Activated CD8-positive, alpha-beta memory T cell treated with anti-CD3 and anti-CD28 coated beads, Interleukin-2, amount 10 ng/mL, durations not matched to agents 7 days and 5 days (primary cell): ENCODE measurements at places on chromosomes 1 and 21. TPM values are rescaled to one million over a fixed set of nuclear protein-coding genes. Genes with fewer than 3 reads are reported as not detected.

DNA sequence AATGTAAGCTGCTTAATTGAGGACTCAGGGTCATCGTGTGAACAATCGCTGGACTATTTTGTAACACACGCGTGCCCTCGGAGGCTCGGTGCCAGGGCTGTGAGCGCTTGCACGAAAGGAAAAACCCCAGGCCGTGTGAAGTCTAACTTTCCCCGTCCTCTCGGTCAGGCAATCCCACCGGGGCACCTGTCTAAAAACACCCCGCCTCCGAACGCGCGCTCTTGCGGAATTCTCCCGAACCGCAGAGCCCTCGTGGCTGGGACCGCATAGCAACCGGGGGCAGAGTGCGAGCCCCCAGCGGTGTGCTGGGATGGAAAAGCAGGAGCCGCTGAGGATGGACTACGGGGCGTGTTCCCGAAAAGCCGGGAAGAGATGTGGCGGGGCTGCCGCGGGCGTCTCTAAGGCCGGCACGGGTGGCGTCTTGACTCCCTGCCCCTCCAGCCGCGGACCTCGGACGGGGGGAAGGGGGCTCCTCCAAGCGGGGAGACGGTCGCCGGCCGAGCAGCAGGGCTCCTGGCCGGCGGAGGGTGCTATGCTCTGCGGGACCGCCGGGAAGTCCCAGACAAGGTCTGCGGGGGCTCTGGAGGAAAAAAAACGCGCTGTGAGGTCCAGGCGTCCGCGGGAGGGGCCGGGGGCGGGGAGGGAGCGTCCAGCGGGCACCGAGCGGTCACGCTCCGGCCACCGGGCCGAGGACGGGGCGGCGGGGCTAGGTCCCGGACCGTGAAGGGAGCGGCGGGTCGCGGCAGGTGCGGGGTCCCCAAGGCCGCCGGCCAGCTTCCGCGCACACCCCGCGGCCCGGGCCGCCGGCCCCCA is 936 bp downstream of the ZBTB21 start:
- peak; percentile 65 for DNase-seq
- peak overlapping the region; percentile 86 for H3K4me3 ChIP-seq
- H3K27ac ChIP-seq: peak overlapping the region; percentile 52
- peaks cover 14% of the 10 kb centered on the region for H3K4me1 ChIP-seq
- H3K27me3 ChIP-seq: peaks cover 23% of the 10 kb centered on the region

The KCNE1 gene
- total RNA-seq: 0.15 TPM

GRCh38 chr21:15309022-15309590 is 244.3 kb upstream of the NRIP1 start:
- no peak overlapping the region for H3K27ac ChIP-seq
- peaks cover 5% of the 10 kb centered on the region for H3K27me3 ChIP-seq
- no peaks in the 10 kb centered on the region for H3K4me1 ChIP-seq
- no peaks in the 10 kb centered on the region for H3K36me3 ChIP-seq
- DNase-seq: no peak
- H3K4me3 ChIP-seq: no peak overlapping the region

GRCh38 chr1:203096566-203096965 is 10.8 kb upstream of the MYOG start:
- no peak overlapping the region for H3K4me3 ChIP-seq
- H3K27me3 ChIP-seq: peaks cover 35% of the 10 kb centered on the region
- H3K36me3 ChIP-seq: peaks cover 1% of the 10 kb centered on the region
- DNase-seq: no peak
- H3K27ac ChIP-seq: no peak overlapping the region

- no peak overlapping the region for H3K4me3 ChIP-seq
- H3K27me3 ChIP-seq: peaks cover 19% of the 10 kb centered on the region
- no peaks in the 10 kb centered on the region for H3K4me1 ChIP-seq
Observed at GRCh38 chr1:230342019-230342418, 84.1 kb downstream of the PGBD5 start.

- no peak overlapping the region for H3K4me3 ChIP-seq
- DNase-seq: no peak
- peaks cover 5% of the 10 kb centered on the region for H3K4me1 ChIP-seq
Observed at GRCh38 chr1:220703305-220703704, 13.1 kb downstream of the C1orf115 start.

The ADCY10 gene
- total RNA-seq: 0.32 TPM

- no peaks in the 10 kb centered on the region for H3K27me3 ChIP-seq
- H3K4me3 ChIP-seq: no peak overlapping the region
- no peak overlapping the region for H3K27ac ChIP-seq
- no peaks in the 10 kb centered on the region for H3K36me3 ChIP-seq
- no peak for DNase-seq
Observed at GRCh38 chr1:4149281-4149680, 249.2 kb upstream of the C1orf174 start.

DNA sequence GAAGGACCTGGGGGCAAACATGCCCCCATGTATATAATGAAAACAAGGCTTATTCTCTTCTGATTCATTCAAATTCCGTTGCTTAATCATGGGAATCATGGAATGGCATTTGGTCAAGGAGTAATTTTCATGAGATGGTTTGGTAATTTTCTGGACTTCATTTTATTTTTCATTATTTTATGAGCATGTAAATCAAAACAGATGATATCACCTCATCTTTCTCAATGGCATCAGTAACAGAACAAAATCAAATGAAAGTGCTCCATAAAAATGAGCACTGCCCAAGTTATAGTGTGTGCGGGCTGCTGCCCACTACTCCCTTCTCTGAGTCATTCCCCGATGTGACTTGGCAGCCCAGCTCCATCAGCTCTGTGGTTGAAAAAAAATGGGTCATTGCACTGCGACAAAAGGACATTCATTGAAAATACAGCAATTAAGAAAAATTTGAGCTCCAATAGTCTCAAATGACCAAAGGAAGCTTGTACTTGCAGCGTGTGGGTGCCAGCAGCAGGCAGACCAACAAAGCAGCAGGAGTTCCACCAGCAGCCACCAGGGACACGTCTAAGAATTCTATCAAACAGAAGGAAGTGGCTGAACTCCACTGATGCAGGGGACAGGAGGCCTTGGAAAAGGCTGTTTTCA is 84.3 kb upstream of the VAV3 start:
- no peak overlapping the region for H3K4me3 ChIP-seq
- peaks cover 3% of the 10 kb centered on the region for H3K27me3 ChIP-seq
- no peaks in the 10 kb centered on the region for H3K36me3 ChIP-seq

- no peaks in the 10 kb centered on the region for H3K27me3 ChIP-seq
Observed at GRCh38 chr21:44550807-44551206, 498 bp downstream of the KRTAP10-2 start.

- no peaks in the 10 kb centered on the region for H3K27me3 ChIP-seq
- H3K4me1 ChIP-seq: peaks cover 4% of the 10 kb centered on the region
- peaks cover 3% of the 10 kb centered on the region for H3K36me3 ChIP-seq
- no peak overlapping the region for H3K4me3 ChIP-seq
- peak; percentile 92 for DNase-seq
- H3K27ac ChIP-seq: no peak overlapping the region
Observed at GRCh38 chr1:27284425-27285273, 37.3 kb upstream of the TMEM222 start.

The CRYBG2 gene
- total RNA-seq: 5.7 TPM

DNA sequence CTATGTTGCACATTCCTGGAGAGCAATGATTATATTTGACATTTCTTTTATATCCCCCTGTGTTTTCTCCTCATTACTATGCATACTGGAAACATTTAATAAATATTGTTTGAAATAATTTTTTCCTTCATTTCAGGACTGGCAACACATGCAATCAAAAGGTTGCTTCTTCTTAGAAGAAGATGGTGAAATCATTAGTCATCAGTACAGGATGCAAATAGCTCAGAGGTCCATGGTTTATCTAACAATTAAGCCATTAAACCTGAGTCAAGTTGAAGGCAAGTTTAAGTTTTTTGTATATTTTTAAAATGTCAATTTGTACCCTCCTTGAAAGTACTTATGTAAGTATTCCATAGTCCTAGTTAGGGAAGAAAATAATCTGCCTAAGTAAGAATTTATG is 22.5 kb downstream of the EFCAB7 start:
- H3K27ac ChIP-seq: no peak overlapping the region
- no peaks in the 10 kb centered on the region for H3K4me1 ChIP-seq
- no peak for DNase-seq
- no peaks in the 10 kb centered on the region for H3K27me3 ChIP-seq

DNA sequence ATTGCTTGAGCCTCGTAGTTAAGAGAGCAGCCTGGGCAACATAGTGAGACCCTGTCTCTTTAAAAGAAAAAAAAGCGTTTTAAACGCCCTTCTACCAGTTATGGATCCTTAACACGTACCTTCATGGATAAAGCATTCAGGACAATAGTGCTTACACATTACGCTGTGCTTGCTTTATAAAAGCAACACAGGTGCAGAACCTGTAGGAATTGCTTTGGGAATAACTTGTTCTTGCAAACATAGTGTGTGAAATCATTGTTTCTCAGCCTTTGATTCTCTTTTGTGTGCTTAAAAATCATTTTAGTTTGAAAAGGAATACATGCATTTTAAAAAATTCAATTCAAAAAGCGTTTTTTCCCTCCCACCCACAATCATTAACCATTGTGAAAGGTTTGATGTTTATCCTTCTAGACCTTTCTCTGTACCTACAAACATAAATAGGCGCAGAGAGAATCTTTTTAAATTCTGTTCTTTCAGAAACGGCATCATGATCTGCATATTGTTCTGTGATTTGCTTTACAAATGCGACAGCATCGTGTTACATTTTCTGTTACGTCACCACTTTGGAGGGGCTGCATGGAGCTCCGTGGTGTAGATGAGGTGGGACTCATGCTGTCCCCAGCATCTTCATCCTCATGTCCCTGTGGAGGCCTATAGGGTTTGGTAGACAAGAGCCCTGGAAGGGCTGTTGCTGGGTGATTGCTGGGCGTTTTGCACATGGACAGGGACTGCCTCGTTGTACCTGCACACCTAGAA is 54.6 kb downstream of the SPSB1 start:
- H3K4me3 ChIP-seq: no peak overlapping the region
- H3K27me3 ChIP-seq: no peaks in the 10 kb centered on the region
- no peaks in the 10 kb centered on the region for H3K4me1 ChIP-seq
- H3K27ac ChIP-seq: no peak overlapping the region
- no peaks in the 10 kb centered on the region for H3K36me3 ChIP-seq

The IGSF9 gene
- total RNA-seq: not detected

- no peak overlapping the region for H3K4me3 ChIP-seq
- no peak overlapping the region for H3K27ac ChIP-seq
- DNase-seq: no peak
- H3K4me1 ChIP-seq: peaks cover 9% of the 10 kb centered on the region
- H3K27me3 ChIP-seq: peaks cover 5% of the 10 kb centered on the region
- no peaks in the 10 kb centered on the region for H3K36me3 ChIP-seq
Observed at GRCh38 chr1:210347112-210347511, 18.4 kb downstream of the HHAT start.

DNA sequence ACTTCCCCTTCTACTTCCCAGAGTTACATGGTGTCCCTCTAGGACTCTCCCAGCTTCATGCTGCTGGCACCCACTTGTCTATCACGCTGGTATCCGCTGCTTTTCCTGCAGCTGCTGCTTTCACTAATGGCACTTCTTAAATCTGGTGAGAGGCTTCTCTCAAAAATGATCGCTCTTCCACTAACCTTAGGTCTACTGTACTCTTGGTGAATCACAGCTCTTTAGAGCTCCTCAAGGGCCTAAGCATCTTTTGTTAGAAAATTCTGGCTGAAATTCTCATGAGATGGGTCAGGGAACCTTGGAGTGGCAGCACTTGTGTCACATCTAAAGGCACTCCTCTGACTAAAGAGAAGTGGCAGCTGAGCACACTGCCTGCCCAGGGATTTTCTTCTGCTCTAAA is 32.1 kb downstream of the ZMYND12 start:
- no peak overlapping the region for H3K4me3 ChIP-seq
- H3K27me3 ChIP-seq: peaks cover 3% of the 10 kb centered on the region
- H3K36me3 ChIP-seq: no peaks in the 10 kb centered on the region
- no peaks in the 10 kb centered on the region for H3K4me1 ChIP-seq
- no peak overlapping the region for H3K27ac ChIP-seq

DNA sequence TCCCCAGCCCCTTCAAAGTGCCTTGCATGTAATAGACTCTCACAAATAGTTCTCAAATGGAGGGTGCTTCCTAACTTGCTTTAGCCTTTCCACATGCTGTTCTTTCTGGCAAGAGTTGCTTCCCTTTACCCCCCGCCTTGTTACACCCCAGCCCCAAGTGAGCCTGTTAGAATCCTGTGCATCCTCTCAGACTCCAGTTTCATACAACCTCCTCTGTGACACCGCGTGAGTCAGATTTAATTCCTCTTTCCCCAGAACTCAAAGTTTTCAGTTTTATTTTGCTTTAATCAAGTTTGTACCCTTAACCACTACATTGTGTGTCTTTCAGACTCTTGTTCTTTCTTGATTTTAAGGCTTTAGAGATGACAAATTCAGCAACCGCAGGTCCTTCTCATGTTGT is 234.5 kb upstream of the HOOK1 start:
- H3K4me1 ChIP-seq: no peaks in the 10 kb centered on the region
- H3K27me3 ChIP-seq: no peaks in the 10 kb centered on the region
- peaks cover 11% of the 10 kb centered on the region for H3K36me3 ChIP-seq
- no peak for DNase-seq
- no peak overlapping the region for H3K4me3 ChIP-seq

- H3K27me3 ChIP-seq: no peaks in the 10 kb centered on the region
- no peak overlapping the region for H3K4me3 ChIP-seq
- peak; percentile 76 for DNase-seq
- H3K36me3 ChIP-seq: no peaks in the 10 kb centered on the region
Observed at GRCh38 chr1:1200876-1201810, 5.2 kb downstream of the TNFRSF18 start.
